ENCODE measurements at places on chromosomes 7 and 10.
A peak's percentile ranks its signal among the peaks of the same experiment; 100 is the strongest.

GRCh38 chr10:103820101-103821062, 35.0 kb downstream of the SH3PXD2A start:
- DNase-seq = no peak
- peaks cover 18% of the 10 kb centered on the region for H3K4me1 ChIP-seq
- H3K27me3 ChIP-seq = no peaks in the 10 kb centered on the region
- no peak overlapping the region for H3K4me3 ChIP-seq
- no peak overlapping the region for H3K27ac ChIP-seq

DNA sequence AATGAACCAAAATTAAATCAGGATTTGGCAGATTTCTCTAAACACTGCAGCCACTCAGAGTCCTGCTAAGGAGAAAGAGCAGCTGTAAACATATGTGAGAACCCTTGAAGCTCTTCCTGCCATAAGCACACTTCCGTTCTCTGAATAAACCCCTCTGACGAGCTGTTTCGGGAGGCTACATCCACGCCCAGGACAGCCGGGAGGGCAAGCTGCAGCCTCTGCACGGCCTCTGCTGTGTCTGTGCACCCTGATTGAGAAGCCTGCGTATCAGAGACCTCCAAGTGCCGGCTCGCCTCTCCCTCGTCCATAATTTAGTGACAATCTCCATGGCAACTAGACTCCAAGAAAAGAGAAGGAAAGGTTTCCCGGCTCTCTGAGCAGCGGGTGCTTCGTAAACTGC, 114.4 kb downstream of the PTPRN2 start:
- H3K27ac ChIP-seq = peak overlapping the region; percentile 42
- H3K4me3 ChIP-seq = no peak overlapping the region
- peaks cover 2% of the 10 kb centered on the region for H3K27me3 ChIP-seq
- H3K36me3 ChIP-seq = no peaks in the 10 kb centered on the region

DNA sequence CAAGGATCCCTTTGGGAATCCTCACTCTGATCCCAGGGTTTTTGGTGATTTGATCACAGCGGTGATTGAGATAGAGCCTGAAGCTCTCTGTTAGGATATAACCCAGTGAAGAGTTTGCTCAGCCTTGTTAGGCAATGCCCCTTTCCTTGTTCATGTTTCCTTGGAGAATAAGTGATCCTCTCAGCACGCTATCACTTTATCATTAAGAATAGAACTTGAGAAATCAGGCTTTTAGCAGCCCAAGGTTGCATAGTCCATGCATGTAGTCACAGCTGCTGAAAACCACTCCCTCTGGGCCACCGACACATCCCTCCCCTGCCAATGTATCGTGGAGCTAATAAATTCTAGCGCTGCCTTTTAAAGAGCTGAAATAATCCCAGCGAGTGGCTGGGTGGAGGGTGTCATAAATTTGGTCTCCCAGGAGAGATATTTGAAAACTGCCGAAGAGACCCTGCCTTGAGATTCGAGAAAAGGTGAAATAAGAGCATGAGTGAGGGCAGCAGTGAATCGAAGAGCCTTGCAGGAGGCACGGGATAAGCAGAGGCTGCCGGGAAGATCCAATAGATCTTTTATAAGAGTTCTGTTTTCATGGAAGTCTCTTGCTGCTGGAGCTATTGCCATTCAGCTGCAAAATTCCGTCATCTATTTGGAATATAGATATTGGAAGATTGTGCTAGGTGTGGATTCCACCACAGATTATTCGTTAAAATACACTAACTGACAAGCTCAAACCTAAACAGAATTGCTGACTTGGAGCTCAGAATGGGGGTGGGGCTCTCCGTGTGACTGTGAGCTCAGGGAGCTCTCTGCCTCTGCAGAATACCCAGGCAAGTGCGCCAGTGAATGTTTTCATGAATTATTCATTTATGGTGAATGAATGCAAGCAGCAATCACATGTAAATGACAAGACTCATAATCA, 249.8 kb downstream of the TRIL start:
- no peaks in the 10 kb centered on the region for H3K4me1 ChIP-seq
- H3K27ac ChIP-seq = no peak overlapping the region
- DNase-seq = peak; percentile 77
- no peak overlapping the region for H3K4me3 ChIP-seq
- H3K36me3 ChIP-seq = no peaks in the 10 kb centered on the region

DNA sequence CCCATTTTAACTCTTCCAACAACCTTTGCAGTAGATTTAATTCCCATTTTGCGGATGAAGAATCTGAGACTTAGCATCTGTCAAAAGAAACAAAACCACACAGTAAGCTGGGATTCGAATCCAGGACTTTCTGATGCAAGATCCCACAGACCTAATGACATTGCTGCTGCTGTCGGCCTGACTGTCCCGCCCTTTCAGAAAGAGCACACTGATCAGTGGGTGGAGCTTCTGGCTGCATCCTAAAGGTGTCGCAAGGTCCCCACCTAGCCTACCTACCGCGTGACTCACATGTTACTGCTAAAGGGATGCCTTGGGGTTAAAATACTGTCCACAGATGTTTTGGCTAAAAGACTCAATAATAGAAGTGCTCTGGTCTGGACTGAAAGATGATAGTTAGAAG, 134.7 kb downstream of the EMX2 start:
- H3K4me1 ChIP-seq = no peaks in the 10 kb centered on the region
- H3K27me3 ChIP-seq = peaks cover 10% of the 10 kb centered on the region
- H3K36me3 ChIP-seq = no peaks in the 10 kb centered on the region
- H3K27ac ChIP-seq = no peak overlapping the region

DNA sequence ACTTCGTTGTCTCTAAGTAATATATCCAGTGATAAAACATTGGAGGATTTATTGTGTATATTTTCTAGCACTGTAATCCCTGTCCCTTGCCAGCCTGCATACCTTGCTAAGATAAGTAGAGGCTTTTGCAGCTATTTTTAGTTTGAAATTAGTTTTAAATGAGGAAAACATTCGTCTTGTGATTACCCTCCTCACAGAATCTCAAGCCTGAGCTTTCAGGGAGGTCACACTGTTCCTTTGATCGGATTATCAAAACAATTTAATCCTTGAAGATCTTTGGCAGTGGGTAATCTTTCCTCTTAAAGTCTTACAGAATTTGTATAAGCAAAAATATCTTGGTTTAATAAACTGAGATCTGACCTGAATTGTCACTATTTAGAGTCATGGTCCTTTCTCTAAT, 897.0 kb upstream of the CELF2 start:
- no peaks in the 10 kb centered on the region for H3K36me3 ChIP-seq
- H3K4me1 ChIP-seq = no peaks in the 10 kb centered on the region
- no peak for DNase-seq
- no peaks in the 10 kb centered on the region for H3K27me3 ChIP-seq

Data from large intestine (tissue), 12 donors.